ENCODE measurements at places on chromosomes 6 and 20. TPM values are rescaled to one million over a fixed set of nuclear protein-coding genes. Genes with fewer than 3 reads are reported as not detected.

Gene BTNL2
- total RNA-seq, result not detected

Gene CD40
- total RNA-seq, result 0.94 TPM

Gene PHF10
- 49.0 TPM for total RNA-seq

Gene ADGRG6
- 1.6 TPM for total RNA-seq

DNA sequence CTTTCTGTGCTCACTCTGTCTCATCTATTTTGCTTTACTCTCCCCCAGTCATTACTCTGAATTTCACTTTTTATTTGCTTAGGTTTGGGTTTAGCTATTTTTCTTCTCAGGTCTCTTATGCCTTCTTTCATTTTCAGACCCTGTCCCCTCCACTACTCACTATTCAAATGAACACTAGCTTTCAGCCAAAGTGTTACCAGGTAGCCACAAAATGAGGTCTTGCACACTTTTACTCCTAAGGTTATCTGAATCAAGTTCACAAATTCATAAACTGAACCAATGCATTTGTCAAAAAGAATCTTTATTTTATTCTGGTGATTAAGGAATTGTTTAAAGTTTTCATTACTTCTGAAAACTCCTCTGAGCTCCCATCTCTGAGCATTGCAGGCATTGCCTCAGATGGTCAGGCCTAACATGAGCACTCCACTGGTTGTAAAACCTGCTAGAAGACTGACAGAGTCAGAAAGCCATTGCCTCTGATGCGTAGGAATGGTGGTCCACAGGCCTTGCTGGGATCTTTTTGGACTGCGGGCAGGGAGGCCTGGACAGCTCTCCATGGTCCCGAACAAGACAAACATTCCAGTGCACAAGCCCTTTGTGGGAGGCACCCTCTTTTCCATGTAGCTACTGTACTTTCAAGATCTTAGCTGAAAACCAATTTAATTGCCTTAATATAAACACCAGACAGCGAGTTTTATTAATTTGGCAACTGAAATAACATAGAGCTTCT is 48.5 kb downstream of the FYN start:
- no peak for DNase-seq

DNA sequence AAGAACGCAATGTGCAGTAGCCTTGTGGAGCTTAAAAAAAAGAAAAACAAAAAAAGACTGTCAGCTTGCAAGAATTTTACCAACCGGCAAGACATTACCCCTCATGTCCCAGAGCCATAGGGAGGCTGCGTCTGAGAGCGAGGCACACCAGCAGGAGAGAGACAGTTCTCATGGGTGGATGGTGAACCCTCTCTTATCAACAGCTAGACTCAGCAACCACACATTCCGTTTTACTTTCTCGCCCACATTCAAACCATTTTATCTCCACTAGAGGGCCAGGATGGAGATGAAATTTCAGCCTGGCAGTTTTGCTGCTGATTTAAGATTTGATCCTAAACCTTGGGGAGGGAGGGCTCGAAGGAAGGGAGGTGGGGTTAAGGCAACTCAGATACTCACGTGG is 247.0 kb downstream of the ATXN1 start:
- peak; percentile 51 for DNase-seq

GRCh38 chr6:17172836-17173470 is 71.1 kb downstream of the STMND1 start:
- no peak for DNase-seq

GRCh38 chr20:623704-624103 is 13.6 kb upstream of the TCF15 start:
- no peak for DNase-seq

DNA sequence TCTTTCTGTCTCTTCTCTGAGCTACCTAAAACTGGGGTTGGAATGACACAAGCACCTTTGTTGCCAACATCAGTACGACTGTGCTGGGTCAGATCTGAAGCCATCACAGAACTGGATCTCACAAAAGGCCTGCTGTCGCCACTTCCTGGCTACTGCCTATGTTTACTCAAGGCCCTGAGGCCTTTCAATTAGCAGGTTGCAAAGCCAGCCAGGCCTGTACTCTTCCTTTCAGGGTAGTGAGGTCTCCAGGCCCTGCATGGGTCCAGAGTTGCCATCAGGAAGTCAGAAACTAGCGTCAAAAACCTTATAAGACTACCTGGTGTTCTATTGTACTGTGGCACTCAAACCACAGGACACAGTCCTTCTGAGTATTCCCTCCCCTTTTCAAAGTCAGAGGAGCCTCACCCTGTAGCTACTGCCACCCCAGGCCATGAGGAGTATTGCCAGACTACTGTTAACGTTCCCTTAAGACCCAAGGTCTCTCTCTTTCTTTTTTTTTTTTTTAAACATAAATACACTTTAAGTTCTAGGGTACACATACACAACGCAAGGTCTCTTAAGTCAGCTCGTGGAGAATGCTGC is 937.4 kb upstream of the GJE1 start:
- DNase-seq, result no peak

DNA sequence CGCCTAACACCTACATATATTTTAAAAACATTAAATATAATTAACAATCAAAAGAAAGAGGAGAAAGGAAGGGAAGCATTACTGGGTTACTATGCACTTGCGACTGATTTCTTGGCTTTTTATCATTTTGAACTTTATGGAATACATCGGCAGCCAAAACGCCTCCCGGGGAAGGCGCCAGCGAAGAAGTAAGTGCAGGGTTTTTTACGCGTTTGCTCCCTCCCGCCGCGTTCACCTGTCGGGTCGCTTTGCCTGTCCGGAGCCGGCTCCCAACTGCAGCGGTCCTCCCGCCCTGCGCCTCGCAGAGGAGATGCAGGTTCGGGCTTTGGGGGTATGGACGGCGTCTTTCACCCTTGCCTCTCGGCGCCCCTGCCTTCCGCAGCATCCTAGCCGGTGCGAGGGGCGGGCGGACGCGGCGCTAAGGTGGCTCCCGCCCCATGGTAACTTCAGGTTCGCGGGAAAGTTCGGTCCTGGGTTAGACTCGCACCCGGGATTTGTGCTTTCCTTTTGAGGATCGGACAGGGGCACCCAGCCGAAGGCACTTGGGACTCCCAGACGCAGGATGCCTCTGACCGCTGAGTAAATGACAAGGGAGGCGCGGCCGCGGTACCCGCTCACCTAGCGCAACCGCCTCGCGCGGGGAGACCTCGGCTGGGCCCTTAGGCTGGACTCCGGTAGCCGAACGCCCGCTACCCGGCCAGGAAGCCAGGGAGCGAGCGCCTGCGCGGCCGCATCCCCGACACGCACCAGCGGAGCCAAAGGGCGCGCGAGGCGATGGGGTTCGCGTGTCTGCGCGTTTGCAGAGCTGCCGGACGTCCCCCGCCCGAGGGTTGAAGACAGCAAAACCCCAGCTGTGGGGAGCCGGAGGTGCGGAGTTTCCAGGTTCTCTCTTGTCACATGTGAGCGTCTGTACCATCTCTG is 891 bp downstream of the RSPO3 start:
- peak; percentile 29 for DNase-seq

DNA sequence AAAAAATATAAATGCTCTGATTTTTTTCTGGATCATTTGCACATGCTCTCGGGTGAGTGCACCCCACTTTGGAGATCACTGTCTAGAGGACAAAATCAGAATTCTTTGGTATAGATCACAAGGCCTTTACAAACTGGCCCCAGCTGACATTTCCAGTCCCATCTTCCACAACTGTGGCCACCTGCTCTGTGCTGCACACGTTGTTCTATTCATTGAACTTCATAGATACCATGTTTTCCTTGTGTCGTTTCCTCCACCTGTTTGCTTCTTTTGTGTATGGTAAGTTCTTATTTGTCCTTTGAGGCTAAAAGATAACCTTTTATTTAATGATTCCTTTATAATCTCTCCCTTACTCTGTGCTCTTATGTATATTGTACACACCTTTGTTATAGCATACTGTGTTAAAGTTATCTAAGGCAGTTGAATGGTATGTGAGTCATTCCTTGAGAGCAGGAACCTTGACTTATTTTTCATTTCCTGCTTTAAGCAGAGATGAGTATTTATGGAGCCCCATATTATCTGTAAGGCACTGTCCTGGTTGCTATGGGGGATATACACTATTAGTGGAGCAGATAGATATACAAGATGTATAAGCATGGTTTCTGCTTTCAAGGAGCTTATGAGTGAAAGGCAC is 12.0 kb upstream of the SLC17A5 start:
- no peak for DNase-seq

- DNase-seq, result no peak
Measured at GRCh38 chr6:6402591-6402990, 82.1 kb upstream of the F13A1 start.

GRCh38 chr6:13331516-13332348 is 3.4 kb upstream of the TBC1D7 start:
- no peak for DNase-seq

DNA sequence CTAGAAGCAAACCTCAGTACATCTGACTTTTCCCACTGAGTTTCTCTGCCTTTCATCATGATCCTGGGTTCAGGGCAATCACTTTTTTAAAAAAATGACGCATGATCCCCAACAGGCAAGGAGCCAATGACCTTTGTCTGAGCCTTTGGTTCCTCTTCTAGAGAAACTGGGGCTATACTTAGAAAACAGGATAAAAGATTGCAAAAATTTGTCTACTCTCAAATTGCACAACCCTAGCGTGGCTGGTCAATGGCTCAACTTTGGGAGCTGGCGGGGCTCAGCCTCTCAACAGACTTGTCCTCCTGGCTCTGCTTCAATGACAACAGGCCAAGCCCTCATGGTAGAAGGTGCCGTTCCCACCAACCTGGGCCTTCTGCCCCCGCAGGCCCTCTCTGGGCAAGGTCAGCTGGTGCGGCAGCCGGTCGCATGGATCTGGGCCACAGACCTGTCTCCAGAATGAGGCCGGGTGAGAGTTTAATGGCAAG is 48.7 kb downstream of the PDYN start:
- no peak for DNase-seq
